ENCODE measurements at places on chromosomes 5 and 9.

DNA sequence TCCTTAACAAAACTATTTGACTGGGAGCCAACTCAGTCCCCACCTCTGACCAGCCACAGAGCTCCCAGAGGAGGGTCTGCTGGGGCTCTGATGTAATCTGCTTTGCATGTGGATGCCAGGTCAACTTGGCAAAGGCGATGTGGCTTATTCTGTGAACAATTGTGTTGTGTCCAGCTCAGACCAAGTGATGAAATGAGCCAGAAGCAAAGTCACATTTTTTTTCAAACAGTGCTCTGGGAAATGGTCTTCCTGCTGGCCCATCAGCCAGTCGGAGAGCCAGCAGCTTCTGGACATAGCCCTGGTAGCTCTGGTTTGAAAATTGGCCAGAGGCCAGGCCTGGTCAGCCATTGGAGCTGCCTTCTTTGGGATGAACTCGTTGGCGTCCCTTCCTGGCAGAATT is 86.5 kb downstream of the ANGPTL2 start:
- no peak for DNase-seq

DNA sequence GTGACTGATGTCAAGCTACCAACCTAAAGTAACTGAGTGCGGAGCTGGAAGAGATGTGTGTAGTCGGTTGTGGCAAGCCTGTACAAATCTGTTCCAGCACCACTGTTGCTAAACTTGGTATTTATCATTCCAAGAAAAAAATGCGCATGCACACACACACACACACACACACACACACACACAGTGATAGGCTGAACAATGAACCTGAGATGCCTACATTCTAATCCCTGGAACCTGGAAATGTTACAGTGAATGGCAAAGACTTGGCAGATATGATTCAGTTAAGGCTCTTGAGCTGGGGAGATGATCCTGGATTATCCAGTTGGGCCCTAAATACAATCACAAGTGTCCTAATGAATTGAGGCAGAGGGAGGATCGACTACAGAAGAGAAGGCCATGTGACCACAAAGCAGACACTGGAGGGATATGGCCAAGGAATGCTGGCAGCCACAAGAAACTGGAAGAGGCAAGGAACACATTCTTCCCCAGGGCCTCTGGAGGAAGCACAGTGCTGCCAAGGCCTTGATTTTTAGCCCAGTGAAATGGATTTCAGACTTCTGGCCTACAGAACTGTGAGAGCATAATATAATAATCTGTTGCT is 49.7 kb upstream of the LHFPL2 start:
- DNase-seq = no peak

DNA sequence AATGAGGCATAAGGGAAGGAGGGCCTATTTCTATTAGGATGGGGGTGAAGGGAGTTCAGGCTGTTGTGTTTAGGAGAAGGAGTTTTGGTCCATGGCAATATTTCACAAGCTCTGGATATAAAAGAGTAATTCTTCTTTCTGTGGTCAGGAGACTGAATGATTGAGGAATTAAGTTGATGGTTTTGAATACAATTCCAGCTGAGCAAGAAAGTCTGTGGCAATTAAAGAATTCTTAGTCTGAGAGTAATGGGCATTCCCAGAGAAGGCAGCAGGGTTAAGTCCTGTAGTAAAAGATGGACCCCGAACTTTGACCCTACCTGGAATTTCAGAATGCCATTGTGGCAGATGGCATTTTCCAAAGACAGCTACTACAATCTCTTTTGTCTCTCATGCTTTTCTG is 202.6 kb downstream of the TLE4 start:
- no peak for DNase-seq

DNA sequence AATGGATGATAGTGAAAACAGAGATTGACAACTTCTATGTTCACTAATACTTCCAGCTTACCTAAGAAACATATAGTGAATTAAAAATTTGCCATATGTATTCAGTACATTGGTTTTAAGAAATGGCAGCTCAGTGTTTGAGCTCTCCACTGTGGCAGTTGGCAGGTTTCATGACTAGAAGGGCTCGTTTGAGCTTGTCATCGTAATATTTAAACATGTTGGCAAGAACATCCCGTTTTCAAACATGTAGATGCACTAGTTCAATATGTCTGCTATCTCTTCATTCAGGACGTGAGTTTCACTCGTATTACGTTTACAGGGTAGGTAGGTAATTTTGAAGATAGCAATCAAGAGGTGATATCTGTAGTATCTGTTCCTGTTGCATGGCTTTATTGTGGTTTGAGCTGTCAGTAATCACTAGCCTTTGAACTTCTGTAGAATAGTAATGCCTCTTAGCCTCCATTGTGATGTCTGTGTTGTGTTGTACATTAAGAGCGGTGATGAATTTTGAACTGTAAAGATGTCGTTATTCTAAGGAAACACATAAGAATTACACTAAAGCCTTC is 74.8 kb downstream of the NLN start:
- no peak for DNase-seq

DNA sequence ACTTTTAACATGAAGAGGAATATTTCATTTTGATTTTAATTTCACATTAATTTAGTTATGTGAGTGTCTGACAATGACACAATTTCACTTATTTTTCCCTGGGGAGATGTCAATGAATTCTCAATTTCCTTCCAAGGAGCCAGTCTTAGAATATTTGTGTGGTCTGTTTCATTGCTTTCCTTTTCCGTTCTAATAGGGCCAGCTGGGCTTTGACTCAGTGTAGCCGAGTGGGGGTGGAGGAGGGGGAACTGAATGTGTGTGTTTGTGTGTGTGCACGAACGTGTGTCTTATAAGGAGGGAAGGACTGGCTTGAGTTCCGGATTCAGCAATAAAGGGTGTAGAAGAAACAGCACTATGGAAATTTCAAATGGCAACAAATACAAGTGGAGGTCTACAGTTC is 100.0 kb downstream of the BASP1 start:
- DNase-seq = no peak

DNA sequence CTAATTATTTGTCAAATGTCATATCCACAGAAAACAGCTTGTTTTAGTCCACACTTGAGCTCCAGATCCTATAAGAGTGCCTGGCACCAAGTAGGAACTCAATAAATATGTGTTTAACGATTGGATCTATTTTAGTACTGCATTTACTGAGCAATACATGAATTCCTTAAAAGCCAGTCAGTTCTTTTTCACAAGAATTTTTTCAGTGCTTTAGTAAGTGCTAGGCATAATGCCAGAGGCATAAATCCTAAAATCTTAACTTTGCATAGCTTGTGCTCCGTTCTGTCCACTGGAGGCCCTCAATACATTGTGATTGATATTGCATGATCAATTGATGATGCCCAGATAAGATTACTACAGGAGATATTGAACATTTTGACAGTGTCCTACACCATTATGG is 67.3 kb upstream of the PCSK5 start:
- DNase-seq = no peak

DNA sequence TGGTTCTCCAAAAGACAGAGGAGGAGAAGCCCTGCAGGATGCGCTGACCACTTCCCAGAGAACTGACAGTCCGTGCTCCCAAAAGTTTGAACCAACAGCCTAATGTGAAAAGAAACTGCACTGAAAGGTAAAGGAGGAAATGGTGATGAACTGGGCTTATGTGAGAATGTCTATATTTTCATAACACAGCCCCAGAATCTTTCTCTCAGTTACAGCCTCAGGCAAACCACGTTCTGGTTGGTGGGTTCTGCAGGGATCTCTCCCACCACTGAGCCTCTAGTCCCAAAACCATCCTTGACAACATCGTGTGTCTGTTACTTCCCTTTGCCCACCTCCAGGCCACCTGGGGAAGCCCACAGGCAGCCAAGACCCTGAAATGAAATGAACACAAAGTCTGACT is 23.9 kb downstream of the SPARC start:
- DNase-seq = no peak

DNA sequence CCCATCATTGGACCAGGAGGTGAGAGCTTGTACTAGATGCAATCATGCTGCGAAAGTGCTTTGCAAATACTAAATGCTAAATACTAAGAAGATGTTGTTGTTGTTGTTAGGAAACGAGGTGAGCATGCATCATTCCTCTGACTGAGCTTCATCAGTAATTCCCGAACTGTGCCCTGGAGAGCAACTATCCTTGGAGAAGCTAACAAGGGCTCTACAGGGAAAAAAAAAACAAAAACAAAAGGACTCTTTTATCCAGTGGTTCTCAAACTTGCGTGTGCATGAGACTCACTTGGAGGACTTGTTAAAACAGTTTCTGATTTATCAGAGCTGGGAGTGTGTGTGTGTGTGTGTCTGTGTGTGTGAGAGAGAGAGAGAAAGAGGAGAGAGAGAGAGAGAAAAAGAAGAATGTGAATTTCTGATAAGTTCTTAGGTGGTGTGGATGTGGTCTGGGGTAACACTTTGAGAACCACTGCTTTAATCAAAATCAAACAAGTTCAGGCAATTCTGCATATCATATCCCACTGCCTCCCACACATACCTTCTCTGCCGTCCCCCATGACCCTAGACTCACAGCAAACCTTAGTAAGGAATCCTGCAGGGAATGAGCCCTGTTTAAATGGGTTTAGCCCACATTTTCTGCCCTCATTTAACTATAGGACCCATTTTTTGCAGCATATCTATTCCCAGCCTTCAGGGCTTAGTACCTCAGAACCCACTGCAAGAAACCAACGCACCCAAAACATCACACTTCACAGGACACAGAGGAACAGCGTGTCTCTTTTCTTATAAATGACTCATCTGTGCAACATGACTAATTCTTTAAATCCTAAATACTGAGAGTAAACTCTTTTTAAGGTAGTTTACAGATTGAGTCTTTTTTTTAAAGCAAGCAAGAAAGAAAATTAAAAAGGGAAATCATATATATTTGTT is 48.9 kb downstream of the PDE6A start:
- peak; percentile 46 for DNase-seq

- peak; percentile 55 for DNase-seq
Measured at GRCh38 chr5:71533615-71534014, 53.5 kb upstream of the MCCC2 start.

GRCh38 chr5:79562351-79563246 is 48.7 kb upstream of the HOMER1 start:
- DNase-seq = peak; percentile 69

GRCh38 chr9:129783516-129784361 is 19.2 kb upstream of the TOR1B start:
- peak; percentile 70 for DNase-seq

GRCh38 chr5:148956477-148957385 is 106.1 kb downstream of the SH3TC2 start:
- DNase-seq = peak; percentile 65

- DNase-seq = no peak
Measured at GRCh38 chr9:5773324-5773999, 59.5 kb downstream of the ERMP1 start.

DNA sequence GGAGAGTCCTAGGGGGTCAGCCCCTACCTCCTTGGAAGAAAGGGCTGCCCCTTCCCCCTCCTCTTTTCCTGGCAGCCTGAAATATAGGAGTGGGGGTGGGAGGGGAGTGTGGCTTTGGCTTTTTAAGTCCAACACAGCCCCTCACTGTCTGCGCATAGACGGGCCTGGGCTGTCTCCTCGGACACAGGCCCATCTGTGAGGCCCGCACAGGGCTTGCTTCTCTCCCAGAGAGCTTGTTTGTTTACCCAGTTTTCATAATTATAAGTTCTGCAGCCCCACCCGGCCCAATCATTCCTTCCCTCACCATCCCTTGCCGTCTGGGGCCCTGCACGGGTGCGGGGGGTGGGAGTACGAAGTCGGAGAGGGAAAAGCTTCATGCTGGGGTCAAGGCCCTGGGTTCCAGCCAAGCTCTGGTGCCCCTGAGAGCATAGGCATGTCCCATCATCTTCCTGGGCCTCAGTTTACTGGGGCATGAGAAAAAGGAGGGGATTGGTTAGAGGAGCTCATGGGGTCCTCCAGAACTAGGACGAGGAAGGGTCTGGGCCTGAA is 54.0 kb upstream of the STXBP1 start:
- DNase-seq = no peak

DNA sequence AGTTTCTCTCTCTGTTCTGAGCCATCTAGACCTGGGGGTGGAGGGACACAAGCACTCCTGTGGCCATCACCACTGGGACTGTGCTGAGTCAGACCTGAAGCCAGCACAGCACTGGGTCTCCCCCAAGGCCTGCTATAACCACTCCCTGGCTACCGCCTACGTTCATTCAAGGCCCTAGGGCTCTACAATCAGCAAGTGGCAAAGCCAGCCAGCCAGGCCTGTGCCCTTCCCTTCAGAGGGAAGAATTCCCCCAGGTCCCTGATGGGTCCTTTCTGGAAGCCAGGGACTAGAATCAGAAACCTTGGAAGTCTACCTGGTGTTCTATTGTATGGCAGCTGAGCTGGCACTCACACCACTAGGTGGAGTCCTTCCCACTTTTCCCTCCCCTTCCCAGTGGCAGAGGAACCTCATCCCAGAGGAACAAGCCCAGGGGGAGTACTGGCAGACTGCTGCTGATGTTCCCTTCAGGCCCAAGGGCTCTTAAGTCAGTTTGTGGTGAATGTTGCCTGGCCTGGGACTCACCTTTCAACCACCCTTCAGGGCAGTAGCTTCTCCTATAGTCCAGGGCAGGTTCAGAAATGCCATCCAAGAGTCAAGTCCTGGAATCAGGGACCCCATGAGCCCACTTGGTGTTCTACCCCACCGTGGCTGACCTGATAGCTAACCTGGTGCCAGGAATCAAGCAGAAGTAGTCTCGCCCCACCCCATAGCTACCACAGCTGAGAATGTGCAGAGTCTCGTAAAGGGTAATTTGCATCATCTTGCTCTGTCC is 20.0 kb downstream of the JMY start:
- peak; percentile 55 for DNase-seq

GRCh38 chr5:64629841-64630240 is 60.5 kb upstream of the SHISAL2B start:
- no peak for DNase-seq

DNA sequence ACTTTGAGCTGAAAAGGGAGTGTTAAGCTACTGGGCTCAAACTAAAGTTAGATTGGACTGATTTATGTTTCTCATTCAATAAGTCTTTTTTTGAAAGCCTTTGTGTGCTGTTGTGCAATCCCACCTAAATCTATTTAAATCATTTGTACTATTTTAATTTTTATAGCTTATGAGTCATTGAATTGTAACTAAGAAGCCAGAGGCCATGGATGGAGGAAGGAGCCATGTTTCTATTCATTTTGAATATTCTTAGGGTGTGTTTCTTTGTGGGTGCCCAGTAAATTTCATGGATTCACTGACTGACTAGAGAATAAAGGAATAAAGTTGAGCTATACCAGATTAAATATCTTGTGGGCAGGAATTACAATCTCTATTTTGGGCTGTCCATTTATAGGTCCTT is 238.5 kb downstream of the KIF4B start:
- no peak for DNase-seq

DNA sequence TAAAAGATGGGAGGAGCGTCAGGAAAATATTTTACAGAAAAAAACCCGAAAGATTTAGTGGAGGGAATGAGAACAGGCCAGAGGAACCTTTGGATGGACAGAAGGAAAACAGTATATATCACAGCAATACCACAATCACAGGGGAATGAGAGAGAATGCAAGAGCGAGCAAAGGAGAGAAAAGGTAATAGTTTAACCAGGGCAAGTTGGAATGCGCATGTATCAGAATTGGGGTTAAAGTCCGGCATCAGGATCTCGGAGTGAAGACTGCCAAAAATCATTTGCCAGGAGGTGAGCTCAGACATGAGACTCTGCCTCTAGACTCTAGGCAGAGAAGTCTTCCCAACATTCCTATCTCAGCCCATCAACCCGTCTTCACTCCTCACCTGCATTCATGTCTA is 36.8 kb downstream of the PCDHGC5 start:
- peak; percentile 57 for DNase-seq

GRCh38 chr9:137972988-137973470 is 95.4 kb downstream of the CACNA1B start:
- no peak for DNase-seq

- no peak for DNase-seq
Measured at GRCh38 chr9:126337729-126338372, 11.2 kb downstream of the MVB12B start.

- no peak for DNase-seq
Measured at GRCh38 chr5:179605026-179605833, 18.2 kb downstream of the HNRNPH1 start.

Measured in kidney tubule cell (primary cell).